ENCODE measurements at places on chromosomes 7 and 10.

DNA sequence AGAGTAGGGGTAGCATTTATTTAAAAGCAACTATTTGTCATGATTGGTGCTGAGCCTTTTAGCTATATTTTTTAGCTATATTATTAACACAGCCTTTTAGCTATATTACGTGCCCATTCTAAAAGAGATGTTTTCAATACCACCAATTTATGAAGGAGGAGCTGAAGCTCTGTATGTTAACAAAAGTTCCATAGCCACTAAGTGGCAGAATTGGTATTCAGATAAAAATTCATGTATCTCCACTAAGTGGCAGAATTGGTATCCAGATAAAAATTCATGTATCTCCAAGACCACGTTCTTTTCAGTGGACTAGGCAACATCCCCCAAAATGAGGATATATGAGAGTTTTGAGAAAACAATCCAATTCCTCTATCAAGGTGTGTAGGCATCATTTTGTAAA lies 268.6 kb downstream of the HGF start:
- DNase-seq, result peak; percentile 38

DNA sequence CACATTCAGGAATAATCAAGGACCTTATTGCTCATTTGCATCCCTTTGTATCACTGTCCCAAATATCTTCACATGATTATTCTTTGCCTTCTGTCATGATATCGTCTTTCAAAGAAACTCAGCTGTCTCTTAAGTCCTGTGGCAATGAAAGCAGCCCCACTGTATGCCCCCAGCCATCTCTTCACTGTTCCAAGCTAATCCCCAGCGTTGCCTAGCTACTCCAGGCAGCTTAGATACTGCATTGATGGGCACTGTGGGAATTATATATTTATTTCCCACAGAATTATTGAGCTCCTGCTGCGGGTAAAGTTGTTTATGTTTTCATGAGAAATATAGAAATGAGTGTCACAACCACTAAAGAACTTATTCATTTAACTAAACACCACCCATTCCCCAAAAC lies 38.8 kb downstream of the SND1 start:
- DNase-seq, result no peak

GRCh38 chr7:54837168-54837567 lies 78.2 kb upstream of the SEC61G start:
- DNase-seq, result no peak

- DNase-seq, result no peak
Observed at GRCh38 chr10:128066870-128067382, 59.3 kb downstream of the MKI67 start.

- DNase-seq, result peak; percentile 38
Observed at GRCh38 chr7:54394834-54395233, 147.3 kb upstream of the VSTM2A start.

Data from Kasumi-1 (cell line).